Stimulated activated CD8-positive, alpha-beta memory T cell treated with anti-CD3 and anti-CD28 coated beads, Interleukin-15, amount 100 ng/mL, for 24 hours (primary cell): ENCODE measurements at places on chromosomes 6 and 20.

- no peak for DNase-seq
These were observed 27.5 kb upstream of the GLP1R start for GRCh38 chr6:39021041-39021440.

DNA sequence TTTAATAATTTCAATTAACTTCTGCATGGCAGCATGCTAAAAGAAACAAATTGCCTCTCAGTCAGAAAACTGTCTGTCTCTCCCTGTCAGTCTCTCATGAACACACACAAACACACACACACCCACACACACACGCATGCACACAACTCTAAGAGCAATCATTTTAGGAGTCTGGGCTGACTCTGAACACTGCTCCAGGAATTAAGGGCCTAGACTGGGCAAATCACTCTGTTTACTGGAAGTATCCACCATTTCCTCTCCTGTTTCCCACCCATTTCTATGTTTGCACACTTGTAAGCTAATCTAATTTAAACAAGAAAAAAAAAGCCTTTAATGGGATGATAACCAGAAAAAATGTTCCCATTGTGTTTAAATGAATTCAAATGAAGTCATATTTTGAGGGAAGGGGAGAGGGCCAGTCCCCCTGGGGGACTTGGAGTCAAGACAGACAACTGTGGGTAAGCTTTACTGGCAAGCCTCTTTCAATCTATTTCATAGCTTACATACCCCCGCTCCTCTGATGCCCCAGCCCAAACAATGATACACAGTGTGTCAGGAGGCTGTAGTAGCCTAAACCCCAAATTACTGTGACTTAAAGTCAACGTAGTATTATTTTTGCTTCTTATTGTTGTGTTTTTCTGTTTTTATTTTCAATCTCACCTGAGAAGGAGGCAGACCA lies 447.8 kb upstream of the FLRT3 start:
- no peak for DNase-seq

DNA sequence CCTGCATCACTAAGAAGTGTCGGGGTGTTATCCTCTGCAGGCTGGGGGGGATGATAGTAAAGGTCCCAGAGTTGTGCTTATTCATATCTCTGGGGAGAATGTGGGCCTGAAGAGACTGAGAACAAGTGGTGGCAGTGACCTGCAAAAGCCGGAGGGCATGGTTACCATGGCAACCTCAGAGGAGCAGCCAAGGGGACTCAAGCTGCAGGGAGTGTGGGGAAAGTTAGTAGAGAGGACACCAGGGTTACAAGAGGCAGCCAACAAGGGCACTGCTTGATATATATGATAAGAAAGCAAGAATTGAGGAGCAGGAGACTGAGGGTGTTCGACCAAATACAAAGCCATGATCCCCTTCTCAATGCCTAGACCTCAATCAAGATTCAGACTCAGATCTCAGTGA lies 46.1 kb downstream of the HLA-F start:
- no peak for DNase-seq

DNA sequence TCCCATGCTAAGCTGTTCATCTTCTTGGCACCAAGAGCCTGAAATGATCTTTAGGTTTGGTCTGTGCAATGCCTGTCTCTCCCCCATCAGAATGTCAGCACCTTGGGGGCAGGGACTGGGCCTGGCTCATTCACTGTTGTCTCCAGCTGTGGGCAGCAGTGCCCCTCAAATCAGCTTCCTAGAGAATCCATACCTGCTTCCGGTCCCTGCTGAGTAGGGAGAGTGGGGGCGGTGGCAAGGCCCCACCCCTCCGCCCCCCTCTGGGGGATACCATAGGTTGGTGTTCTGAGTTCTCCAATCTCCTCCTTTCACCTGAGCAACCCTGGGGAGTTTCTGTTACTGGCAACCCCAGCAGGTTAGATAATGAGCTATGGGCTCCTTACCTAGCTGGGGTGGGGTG lies 19.2 kb upstream of the SPDEF start:
- DNase-seq: no peak

GRCh38 chr6:30511169-30511546 lies 21.8 kb downstream of the HLA-E start:
- no peak for DNase-seq

- no peak for DNase-seq
These were observed 7.9 kb upstream of the RIN2 start for GRCh38 chr20:19750101-19750606.

- no peak for DNase-seq
These were observed 78.4 kb upstream of the IYD start for GRCh38 chr6:150290429-150290828.

- no peak for DNase-seq
These were observed 67.6 kb upstream of the BTBD3 start for GRCh38 chr20:11849976-11850670.

- no peak for DNase-seq
These were observed 112.7 kb downstream of the FHL5 start for GRCh38 chr6:96675597-96675996.

- no peak for DNase-seq
These were observed 50.3 kb upstream of the PTPRK start for GRCh38 chr6:128570680-128571063.

- no peak for DNase-seq
These were observed 124.1 kb downstream of the SGK1 start for GRCh38 chr6:134193536-134194498.

GRCh38 chr6:44263354-44264100 lies 1.8 kb downstream of the NFKBIE start:
- DNase-seq: no peak

DNA sequence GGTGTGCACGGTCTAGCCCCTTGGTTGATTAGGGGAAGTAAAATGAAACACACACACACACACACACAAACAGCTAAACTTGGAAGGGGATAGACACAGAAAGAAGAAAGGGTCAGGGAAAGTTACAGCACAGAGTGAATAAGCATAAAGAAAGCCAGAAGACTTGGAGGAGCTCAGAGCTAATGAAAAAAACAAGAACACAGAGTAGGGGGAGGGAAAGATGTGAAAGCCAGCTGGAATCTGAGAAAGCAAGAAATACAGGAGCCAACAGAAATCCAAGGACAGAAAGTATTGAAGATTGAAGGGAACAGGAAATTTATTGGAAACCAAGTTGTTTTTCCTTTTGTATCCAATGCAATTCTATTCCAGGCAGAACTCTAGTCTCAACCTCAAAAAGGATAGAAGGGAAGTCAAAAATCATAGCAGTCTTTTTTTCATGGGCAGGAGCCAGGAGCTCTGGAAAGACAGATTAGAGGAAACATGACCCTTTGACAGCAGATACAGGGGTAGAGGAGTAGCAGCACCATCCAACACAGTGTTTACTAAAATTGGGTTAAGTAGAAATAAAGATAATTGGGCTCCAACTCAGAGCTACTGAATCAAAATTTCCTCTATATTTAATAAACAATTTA lies 10.1 kb downstream of the HMGCLL1 start:
- no peak for DNase-seq

GRCh38 chr6:43393602-43394001 lies 24.2 kb upstream of the ZNF318 start:
- DNase-seq: no peak

DNA sequence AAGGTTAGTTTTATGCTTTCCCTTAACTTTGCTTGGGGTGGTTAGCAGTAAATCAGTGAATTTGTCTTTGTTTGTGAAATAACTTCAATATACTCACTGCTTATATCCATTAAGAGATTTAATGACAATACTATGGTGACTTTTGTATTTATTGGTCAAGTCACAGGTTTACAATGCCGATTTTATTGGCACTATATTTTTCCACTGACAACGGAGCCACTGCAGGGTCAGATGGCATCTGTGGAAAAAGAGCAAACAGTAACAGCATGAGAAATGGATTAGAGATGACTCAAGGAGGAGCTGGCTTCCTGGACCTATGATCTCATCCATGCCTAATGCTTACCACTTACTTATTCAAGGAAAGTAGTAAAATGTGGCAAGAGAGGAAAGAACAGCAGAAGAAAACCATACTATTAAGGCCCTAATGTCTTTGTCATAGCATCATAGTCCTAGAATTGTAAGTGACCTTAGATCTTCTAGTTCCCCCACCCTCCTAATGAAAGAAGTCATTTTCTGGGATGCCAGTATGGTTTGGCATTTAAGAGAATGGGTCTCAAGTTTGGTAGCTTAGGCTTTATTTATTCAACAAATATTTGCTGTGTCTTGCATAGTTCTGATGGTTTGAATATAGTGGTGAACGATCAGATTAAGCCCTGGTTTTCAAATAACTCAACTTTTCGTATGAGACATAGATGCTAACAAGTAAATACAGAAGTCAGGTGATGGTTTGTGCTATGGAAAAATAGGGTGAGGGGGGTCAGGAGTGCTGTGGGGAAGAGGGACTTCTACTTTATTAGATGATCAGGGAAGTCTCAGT lies 18.5 kb downstream of the RNF144B start:
- no peak for DNase-seq

DNA sequence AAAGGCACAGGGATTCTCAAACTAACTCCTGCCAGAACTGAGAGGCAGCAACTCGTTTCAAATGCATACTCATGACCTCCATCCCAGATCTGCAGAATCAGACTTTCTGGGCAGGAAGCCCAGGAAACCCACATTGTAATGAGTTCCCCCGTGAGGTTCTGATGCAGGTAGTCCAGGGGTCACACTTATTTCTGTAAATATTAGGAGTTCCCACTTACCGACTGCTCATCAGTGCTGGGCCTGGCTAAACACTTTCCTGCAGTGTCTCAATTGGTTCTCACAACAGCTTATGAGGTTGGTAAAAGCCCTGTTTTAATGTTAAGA lies 11.6 kb downstream of the DUSP15 start:
- DNase-seq: no peak

GRCh38 chr20:52349806-52350205 lies 158.2 kb upstream of the ZFP64 start:
- DNase-seq: no peak

DNA sequence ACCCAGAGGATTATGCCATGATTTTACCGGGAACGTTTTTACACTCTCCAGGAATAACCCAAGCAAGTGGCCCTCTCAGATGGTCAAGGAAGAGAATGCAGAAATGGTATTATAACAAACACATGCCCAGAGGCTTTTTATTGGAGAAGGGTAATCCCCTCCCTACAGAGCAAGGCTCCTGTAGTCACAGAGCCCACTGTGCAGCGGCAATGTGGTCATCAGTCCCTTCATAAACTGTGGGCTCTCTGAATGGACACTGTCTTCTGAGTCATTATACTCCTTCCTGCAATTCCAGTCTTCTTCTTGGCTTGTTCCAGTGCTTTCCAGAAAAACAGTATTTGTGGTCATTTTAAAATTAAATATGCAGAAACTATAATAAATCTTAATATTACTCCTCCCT lies 74.7 kb downstream of the LAMA4 start:
- DNase-seq: no peak

GRCh38 chr6:137836788-137837187 lies 30.3 kb upstream of the TNFAIP3 start:
- DNase-seq: no peak

- DNase-seq: no peak
These were observed 552.3 kb upstream of the FLRT3 start for GRCh38 chr20:14889496-14890255.

GRCh38 chr20:31508517-31509244 lies 5.6 kb upstream of the HM13 start:
- no peak for DNase-seq

- DNase-seq: no peak
These were observed 125.6 kb downstream of the CARMIL1 start for GRCh38 chr6:25404693-25405169.
